ENCODE measurements at places on chromosomes 7 and 10.

DNA sequence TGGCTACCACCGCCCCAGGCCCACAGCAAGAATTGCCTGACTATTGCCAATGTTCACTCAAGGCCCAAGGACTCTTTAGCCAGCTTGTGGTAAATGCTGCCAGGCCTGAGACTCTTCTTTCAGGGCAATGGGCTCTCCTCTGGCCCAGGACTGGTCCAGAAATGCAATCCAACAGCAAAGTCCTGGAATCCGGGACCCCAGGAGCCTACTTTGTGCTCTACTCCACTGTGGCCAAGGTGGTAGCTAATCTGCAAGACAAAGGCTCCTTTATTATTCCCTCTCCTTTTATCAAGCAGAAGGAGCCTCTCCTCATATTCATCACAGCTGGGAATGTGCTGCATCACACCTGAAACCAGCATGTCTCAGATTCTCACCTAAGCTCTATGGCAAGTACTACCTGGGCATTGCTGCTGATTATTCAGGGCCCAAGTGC, 107.6 kb upstream of the PRSS58 start:
- DNase-seq: no peak

DNA sequence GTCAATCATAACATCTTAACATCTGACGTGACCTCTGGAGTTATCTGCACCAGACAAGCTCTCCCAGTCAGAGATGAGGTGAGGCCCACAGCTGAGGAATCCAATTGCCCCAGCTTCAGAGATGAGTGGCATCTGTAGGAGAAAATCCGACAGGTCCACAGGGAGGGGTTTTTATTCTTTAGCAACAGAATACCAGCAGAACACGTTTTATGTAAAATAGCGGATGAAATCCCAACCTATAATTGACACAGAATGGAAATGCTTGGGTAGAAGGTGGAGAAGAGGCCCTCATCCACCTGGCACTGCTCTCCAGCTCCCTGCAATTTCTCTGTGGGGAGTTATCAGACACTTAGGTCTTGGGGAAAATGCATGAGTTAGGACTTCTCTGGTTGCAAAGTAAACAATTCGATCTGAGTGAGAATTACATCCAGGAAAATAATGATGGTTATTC, 144.2 kb upstream of the NRP1 start:
- DNase-seq: no peak

GRCh38 chr10:54120806-54121205, 680.2 kb downstream of the PCDH15 start:
- no peak for DNase-seq

DNA sequence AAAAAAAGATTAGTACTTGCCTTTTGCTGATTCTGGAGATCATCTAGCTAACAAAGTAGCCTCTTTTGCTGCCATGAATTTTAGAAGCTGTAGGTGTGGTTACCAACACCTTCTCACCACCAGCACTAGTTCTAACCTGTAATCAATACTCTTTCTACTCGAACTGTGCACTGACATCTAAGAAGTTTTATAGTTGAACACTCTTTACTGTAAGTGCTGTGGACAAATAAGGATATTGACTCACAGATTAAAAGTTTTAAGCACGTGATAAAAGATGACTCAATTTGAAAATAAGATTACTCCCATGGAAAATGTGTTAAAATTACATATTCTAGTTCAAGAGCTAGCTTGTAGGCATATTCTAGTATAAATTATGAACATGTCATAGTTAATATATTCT, 89.9 kb downstream of the REEP3 start:
- DNase-seq: no peak

DNA sequence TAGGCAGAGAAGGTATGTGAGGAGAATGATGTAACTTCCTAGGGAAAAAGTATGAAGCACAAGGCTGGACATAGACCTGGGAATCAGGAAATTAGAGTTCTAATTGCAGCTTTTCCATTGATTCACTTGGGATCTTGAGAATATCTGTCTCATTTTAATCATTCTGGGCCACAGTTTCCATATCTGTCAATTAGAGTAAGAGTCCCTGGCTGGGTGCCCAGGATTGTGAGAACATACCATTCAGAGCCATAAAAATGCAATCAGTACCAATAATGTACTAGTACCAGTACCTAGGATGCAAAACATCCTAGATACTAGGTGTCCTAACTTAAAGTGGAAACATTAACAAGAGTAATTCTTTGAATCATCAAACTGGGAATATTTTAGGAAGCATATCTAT, 29.6 kb downstream of the CAV1 start:
- no peak for DNase-seq

DNA sequence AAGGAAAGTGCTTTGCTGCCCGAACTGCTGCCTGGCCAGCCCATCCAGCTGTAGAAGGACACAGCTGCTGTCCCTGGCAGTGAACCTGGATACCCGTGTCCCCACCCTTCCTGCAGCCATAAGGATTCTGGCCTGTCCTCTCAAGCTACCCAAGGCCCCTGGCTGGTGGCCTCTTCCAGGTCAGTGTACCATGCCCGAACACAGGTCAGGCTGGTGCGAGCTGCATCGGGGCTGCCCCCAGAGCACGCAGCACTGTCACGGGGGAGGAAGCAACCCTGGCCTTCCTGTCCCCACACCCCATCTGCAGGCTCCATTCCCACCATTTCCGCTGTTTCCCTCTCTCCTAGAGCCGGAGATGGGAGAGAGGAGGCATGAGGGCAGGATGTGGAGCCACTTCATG, 30.5 kb upstream of the PWWP2B start:
- no peak for DNase-seq

GRCh38 chr7:86904949-86905834, 154.3 kb downstream of the ELAPOR2 start:
- no peak for DNase-seq

GRCh38 chr7:158812684-158813083, 16.6 kb downstream of the ESYT2 start:
- DNase-seq: peak; percentile 59

DNA sequence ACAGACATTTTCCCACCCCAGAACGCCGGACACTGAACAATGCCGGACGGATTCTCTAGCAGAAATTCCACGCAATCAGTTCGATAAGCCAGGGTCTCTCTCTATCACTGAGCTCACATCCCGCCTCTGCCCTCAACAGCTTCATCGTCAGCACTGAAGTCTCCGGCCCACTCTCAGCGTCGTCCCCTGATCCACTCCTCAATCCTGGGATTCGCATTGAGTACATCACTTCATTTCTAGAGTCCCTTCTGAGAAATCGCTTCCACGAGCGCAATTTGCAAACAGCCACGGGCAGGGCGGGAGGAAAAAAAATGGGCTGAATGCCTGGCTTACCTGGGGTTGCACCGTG, 365 bp downstream of the YME1L1 start:
- DNase-seq: peak; percentile 51

DNA sequence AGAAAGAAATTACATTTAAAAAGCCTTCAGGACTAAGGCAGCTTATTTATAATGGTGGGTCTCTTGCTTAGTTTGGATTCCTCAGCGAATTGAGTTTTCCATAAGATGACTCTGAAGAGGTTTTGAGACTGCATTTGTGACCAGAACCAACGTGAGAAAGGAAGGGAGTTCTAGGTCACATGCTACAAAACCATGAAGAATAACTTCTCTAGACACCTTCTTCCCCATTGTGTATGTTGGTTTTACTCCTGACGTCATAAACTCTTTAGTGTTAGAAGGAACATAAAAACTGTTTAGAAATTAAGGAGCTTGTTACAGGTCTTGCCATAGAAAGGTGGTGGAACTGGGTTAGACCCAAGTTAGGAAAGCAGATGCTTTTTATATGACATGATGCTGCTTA, 11.1 kb downstream of the PTPN12 start:
- no peak for DNase-seq

- no peak for DNase-seq
Measured at GRCh38 chr10:126059076-126059826, 162.9 kb downstream of the FANK1 start.

DNA sequence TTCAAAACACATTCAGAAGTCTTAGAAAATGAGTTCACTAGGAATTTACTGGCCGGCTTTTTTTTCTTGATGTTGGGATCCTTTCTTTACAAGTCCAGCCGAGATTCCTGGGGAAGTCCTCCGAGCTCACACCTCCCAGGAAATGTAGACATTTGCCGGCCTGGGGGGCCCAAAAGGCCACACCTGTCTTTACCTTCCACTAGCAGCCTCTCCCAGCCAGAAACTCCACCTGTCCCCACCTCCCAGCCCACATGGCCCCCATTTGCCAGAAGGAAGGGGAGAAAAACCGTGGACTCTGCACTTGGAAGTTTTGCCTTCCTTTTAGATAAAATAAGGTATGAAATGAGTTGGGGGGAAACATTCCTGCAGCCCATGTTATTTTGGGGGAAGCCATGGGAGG, 27.6 kb upstream of the EMX2 start:
- no peak for DNase-seq

- no peak for DNase-seq
Measured at GRCh38 chr10:103645141-103646054, 151.9 kb downstream of the NEURL1 start.

- DNase-seq: no peak
Measured at GRCh38 chr10:100579261-100580090, 43.7 kb downstream of the HIF1AN start.

- no peak for DNase-seq
Measured at GRCh38 chr7:66731986-66732385, 8.5 kb upstream of the RABGEF1 start.

GRCh38 chr10:58956926-58957325, 219.5 kb upstream of the PHYHIPL start:
- no peak for DNase-seq

Measured in stimulated activated CD8-positive, alpha-beta memory T cell treated with anti-CD3 and anti-CD28 coated beads, Interleukin-4, amount 100 ng/mL, for 48 hours (primary cell).